Caudate nucleus (tissue), 63 donors: ENCODE measurements at places on chromosomes 13 and 19.
A peak's percentile ranks its signal among the peaks of the same experiment; 100 is the strongest.

DNA sequence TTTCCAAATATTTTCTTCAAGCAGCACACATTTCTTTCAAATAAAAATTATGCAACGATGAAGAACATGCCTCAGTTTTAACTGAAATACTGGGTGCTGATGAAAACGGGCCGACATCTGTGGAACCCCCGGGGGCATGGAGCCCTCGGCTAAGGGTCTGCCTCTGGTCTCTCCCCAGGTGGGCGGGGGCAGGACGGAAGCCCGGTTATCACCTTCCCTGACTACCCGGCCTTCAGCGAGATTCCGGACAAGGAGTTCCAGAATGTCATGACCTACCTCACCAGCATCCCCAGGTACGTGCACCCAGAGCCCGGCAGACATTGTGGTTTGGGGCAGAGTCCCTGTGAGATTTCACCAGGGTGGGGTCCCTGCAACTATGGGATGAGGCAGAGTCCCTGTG, 55.5 kb downstream of the MCF2L start:
- DNase-seq, result no peak

GRCh38 chr19:42067315-42067888, 2.6 kb downstream of the GRIK5 start:
- peak; percentile 6 for DNase-seq

- DNase-seq, result no peak
Observed at GRCh38 chr19:34273121-34273520, 18.8 kb downstream of the GARRE1 start.

DNA sequence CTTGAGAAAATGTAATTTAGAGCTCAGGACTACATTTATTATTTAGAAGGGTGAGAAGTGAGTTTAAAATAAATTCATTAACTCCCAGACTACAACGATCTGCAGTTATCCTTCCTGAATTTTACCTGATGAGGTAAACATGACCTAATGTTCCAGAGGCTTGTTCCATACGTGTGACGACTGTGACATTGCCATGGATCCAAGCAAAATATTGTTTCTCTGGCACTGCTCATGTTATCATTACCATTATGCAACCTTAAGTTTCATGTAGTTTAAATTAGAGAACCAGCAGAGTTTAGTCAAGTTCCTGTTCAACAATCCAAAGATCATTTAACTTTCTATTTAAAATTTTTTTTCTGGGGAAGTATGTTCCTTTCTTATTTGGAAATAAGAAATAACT, 279.6 kb downstream of the KLF5 start:
- no peak for DNase-seq

- no peak for DNase-seq
Observed at GRCh38 chr13:37277007-37277406, 171.5 kb upstream of the CSNK1A1L start.

GRCh38 chr13:106701771-106702341, 133.9 kb upstream of the ARGLU1 start:
- no peak for DNase-seq

- DNase-seq, result no peak
Observed at GRCh38 chr19:39845584-39845932, 621 bp downstream of the FBL start.

DNA sequence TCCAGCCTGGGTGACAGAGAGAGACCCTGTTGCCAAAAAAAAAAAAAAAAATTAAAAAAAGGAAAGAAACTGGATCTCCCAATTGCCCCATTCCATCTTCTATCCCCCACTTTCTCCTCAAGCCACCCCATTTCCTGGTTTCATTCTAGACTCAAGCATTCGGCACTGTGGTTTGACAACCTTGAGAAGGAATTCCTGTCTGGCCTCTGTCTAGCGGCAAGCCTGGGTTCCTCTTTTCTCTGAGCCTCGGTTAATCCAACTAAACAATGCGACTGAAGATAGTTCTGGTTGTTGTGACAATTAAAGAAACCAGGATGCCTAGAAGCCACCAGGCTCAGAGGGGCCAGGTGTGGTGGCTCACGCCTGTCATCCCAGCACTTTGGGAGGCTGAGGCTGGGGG, 3.3 kb upstream of the C3 start:
- DNase-seq, result no peak

DNA sequence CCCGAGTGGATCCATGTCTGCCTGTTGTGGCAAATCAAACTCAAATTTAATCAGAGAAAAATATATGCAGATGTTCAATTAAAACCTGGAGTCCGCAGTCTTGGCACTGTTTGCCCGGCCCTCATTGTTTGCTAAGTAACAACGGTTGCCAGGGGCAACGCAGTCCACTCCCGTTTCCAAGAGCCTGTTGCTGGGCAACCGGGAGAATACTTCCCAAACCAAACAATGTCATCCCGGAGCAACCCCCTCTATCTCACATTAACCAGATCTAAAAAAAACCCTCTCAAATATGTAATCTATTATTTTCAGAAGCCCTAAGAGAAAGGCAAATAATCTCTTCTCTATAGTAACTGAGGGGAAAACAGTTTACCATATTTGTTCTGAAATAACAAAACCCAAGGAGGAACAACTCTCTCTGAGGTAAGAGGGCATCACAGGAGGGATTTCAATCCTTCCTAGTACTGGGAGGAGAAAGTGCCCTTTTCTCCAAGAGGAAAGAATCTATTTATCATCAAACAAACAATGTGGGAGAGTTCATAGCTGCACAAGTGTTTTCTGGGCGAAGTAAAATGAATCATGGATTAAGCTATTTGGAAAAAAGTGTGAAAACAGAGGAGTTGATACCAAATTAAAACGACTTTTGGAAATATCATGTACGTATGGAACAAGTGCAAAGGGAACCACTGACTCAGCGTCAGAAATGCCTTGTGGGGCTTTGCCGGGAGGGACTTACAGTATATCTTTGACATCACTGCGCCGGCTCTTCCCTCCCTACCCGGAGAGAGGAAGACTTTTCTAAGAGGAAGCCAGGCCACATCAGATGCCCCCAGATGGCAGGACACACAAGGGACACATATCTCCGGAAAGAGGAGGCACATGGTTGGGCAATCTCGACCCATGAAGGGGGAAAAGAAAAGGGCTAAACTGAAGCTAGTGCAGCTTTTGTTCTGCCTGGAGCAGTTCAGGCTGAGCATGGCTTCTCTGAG, 43.3 kb downstream of the RFX2 start:
- DNase-seq, result peak; percentile 35
